ENCODE measurements at places on chromosomes 6 and 20.

- no peak for DNase-seq
Measured at GRCh38 chr20:10594296-10594868, 79.4 kb downstream of the JAG1 start.

GRCh38 chr6:131290955-131291354, 155.7 kb downstream of the AKAP7 start:
- no peak for DNase-seq

- DNase-seq: no peak
Measured at GRCh38 chr6:134278000-134278399, 39.9 kb downstream of the SGK1 start.

GRCh38 chr20:20743511-20744169, 31.2 kb upstream of the RALGAPA2 start:
- DNase-seq: no peak

GRCh38 chr20:63027922-63028389, 21.2 kb upstream of the BHLHE23 start:
- DNase-seq: peak; percentile 28

- DNase-seq: no peak
Measured at GRCh38 chr6:118755941-118756646, 104.7 kb upstream of the CEP85L start.
